Fibroblast of skin of left quadriceps (primary cell): ENCODE measurements at places on chromosomes 11 and 22.

DNA sequence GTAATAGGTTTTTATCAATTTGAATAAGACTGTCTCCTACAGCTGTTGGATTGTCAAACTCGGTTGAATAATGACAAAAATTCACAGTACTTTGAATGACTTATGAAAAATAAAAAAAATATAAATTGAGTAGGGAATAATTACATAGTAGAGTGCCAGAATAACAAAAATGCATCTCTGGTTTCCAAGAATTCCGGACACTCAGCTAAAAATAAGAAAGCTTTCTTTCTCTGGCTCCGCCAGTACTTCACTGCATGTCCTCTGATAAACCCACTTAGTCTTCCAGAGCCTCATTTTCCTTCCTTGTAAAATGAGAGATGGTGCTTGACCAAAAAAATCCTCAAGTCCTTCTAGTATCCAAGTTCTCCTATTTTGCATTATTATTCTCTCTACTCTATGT, 374.6 kb upstream of the LUZP2 start:
- DNase-seq = no peak

DNA sequence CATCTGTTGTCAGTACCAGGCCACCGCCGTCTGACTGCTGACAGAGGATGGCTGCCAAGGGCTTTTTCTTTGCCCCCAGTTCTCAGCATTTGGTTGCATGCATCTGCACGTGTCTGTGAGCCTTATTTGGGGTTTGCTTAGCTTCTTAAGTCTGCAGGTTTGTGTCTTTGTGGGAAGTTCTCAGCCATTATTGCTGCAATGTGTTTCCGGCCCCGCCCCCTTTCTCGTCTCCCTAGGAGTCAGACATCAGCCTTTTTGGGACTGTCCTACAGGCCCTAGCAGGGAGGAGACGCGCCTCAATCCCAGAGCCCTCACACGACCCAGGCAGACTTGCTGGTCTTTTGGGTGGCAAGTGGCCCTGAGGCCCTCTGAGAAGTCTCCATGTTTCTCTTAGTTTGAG, 8.0 kb downstream of the MOB2 start:
- no peak for DNase-seq

DNA sequence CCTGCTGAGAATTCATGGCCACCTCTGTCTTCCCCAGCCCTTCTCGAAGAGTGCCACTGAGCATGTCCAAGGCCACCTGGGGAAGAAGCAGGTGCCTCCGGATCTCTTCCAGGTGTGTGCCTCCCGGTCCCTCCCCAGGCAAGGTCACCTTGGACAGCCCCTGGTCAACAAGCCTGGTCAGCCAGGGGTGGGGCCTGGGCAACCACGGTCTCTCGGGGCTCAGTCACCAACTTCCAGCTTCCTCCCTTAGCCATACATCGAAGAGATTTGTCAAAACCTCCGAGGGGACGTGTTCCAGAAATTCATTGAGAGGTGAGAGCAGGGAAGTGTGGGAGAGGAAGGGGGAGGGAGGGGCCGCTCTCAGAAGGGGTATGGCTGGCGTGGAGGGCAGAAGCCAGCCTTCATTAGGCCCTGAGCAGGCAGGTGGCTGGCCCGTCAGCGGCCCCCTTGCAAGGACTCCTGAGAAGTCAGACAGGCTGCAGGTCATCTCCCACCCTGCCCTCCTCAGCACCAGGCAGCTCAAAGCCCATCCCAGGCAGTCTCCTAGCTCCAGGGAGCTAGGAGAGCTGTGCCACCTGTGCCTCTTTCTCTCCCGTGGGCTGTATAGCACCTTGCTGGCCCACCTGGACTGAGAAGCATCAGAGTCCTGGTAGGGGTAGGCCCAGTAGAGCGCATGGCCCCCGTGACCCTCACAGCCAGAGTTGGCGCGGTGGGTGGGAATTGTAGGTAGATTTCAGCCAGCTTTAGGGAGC, 9.3 kb upstream of the ANKRD13D start:
- DNase-seq = no peak

- DNase-seq = peak; percentile 47
These were observed 22.1 kb downstream of the FAM76B start for GRCh38 chr11:95767498-95767897.

DNA sequence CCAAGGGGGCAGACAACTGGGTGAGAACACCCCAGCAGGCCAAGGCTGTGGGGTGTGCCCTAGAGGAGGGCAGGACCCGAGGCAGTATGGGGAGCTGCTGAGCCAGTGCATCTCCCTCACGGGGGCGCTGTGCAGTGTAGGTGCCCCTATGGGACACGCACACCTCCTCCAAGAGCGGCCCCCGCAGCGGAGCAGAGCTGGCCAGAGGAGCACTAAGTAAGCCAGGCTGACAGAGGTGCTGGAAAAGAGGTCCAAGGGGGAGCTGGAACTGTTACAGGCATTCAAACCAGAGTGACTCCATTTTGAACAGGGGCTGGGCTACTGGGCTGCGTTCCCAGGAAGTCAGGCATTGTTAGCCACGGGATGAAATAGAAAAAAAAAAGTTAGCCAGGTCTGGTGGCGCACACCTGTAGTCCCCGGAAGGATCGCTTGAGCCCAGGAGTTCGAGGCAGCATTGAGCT, 41.8 kb downstream of the TST start:
- no peak for DNase-seq

DNA sequence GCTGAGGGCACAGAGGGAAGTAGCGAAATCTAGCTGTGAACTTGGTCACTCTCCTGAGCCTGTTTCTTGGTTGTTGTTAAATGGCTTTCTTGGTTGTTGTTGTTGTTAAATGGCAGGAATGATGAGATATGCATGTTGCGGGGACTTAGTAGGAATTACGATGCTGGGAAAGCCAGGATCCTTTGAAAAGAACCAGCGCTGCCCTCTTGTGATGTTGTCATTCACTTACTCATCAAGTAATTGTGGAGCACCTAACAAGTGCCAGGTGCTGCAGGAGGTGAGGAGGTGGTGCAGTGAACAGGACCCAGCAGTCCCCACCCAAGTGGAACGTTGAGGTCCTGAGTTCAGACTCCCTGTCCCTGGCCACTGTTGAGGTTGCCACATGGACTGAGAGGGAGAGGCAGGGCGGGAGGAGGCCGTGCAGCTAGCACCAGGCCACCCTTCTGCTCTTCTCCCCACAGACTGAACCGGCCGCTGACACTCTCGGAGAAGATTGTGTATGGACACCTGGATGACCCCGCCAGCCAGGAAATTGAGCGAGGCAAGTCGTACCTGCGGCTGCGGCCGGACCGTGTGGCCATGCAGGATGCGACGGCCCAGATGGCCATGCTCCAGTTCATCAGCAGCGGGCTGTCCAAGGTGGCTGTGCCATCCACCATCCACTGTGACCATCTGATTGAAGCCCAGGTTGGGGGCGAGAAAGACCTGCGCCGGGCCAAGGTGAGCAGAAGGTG, 36.8 kb downstream of the POLR3H start:
- no peak for DNase-seq

- no peak for DNase-seq
These were observed 327.7 kb downstream of the TENM4 start for GRCh38 chr11:79113054-79113690.

- no peak for DNase-seq
These were observed 75.4 kb downstream of the AASDHPPT start for GRCh38 chr11:106152824-106153223.

DNA sequence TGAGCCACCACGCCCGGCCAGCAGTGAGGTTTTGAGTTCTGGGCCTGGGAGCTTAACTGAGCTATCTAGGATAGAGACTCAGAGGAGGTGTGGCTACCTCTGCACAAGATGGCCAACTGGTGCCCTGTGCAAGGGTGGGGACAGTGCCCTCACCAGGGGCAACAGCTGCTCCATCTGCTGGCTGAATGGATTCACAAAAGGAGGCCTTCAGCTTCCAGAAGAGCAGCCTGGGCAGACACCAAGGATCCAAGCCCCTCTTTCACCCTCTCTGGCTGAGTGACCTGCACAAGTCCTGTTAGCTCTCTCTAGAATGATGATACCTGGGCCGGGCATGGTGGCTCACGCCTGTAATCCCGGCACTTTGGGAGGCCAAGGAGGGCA, 33.5 kb upstream of the BAIAP2L2 start:
- no peak for DNase-seq

GRCh38 chr11:116852261-116853031, 15.0 kb upstream of the APOA1 start:
- DNase-seq = peak; percentile 42

GRCh38 chr22:37421468-37421877, 5.8 kb downstream of the ELFN2 start:
- DNase-seq = no peak

DNA sequence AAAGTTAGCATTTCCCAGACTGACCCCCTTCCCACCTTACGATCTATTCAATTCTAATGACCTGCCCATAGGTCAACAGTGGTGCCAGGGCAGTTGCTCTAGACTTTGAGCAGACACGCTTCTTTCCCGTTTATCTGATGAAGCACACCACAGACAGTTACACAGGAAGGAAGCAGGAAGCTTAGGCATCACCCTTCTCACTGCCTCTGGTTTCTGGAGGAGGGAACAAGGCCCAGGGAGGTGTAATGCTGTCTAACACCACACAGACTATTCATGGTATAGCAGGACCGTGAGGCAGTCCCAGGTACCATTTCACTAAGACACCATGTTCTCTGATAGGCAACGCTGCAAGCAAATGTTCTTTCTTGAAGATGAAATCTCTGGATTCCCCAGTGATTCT, 279.4 kb downstream of the NTM start:
- DNase-seq = no peak

- DNase-seq = no peak
These were observed 594.8 kb upstream of the B3GAT1 start for GRCh38 chr11:135006800-135007199.

- no peak for DNase-seq
These were observed 33.1 kb upstream of the LRRC55 start for GRCh38 chr11:57148621-57149020.

DNA sequence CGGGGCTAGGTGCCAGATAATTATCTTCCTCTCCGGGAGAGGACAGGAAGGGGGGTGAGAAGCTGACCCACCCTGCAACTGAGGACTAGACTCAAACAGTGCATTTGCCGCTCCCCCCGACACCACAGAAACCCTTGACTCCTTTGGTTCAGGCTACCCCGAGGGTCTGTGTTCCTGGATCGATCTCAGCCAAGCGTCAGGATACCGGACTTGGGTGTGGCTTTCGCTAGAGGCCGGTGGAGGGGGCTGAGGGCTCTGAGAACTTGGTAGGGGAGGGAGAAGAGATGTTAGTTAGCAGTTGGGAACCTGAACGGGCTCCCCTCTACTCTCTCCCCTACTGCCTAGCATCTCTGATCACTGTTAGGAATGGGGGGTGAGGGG, 840 bp downstream of the SEZ6L start:
- DNase-seq = no peak

DNA sequence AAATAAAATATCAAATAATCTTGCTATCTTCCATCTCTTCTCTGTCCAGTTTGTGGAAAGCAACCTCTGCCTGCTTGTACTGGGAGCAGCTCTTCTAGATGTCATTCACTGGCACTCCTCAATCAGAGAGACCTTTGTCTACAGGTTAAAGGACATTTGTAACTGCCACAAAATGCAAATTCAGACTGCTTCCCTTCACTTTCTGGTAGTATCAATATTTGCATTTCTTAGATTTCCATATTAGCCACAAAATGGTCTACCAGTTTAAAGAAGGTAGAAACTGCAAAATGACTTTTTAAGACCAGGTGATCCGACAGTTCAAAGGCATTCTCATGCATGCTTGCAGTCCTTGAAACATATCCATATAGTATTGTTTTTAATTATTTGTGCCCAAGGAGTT, 51.7 kb upstream of the RCN1 start:
- no peak for DNase-seq

DNA sequence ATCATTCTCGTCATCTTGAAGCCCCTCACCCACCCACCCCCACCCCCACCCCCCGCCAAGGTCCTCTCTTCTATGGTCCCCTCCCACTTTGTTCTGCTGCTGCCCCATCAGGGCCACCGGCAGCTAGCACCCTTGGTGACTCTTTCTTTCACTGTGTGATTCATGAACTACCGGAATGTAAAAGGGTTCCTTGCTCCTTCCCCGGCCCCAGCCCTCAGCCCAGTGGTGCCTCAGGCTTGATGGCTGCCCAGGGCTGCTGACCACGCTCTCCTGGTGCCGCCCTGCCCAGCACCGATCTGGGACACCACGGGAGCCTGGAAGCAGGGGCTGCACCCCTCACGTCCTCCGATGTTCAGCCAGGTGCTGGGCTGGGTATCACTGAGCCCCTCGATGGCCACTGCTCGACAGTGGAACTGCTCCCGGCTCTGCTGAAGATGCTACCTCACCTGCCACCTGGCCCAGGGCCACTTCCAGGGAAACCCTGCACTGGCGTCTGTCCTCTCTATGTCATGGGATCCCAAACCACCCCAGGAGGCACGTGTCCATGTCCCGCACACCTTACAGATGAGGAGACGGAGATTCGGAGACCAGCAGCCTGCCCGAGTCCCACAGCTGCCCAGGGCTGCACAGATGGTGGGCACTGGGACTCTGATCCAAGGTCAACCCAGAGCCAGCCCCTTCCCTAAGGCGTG, 39.7 kb downstream of the IGLL5 start:
- DNase-seq = no peak

GRCh38 chr11:36594316-36594989, at the start of gene IFTAP:
TSS of gene IFTAP (plus strand) at chr11:36594502. CDS start at chr11:36610104, 15,602 bp downstream.
- peak; percentile 85 for DNase-seq

DNA sequence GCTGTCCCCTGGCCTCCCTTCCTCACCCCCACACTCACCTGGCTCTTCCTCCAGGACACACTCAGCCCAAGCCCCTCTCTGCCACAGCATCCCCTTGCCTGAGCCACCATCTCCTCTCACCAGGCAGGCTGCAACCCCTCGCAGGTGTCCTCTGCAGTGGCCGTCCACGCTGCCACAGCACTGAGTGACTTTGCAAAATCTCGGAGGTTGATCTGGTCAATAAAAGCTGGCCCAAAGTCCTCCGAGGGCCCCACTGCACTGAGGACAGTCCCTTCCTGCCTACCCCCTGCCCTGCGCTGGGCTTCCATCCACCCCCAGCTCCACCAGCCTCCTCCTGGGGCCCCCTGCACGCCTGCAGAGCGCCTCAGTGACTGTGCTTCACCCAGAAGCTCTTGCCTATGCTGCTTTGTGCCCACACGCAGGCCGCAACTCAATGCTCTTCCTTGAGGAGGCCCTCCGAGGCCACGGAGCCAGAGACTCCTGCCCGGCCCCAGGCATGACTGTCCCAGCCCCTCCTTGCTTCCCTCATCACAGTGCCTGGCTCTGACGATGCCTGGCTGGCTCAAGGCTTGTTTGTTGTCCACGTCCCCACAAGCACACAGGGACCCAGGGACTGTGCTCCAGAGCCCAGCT, 30.8 kb upstream of the SLC22A12 start:
- DNase-seq = no peak

- DNase-seq = peak; percentile 30
These were observed 33.0 kb downstream of the YWHAH start for GRCh38 chr22:31977141-31977841.

- DNase-seq = peak; percentile 45
These were observed 78.0 kb downstream of the TSPAN18 start for GRCh38 chr11:44804449-44805437.

DNA sequence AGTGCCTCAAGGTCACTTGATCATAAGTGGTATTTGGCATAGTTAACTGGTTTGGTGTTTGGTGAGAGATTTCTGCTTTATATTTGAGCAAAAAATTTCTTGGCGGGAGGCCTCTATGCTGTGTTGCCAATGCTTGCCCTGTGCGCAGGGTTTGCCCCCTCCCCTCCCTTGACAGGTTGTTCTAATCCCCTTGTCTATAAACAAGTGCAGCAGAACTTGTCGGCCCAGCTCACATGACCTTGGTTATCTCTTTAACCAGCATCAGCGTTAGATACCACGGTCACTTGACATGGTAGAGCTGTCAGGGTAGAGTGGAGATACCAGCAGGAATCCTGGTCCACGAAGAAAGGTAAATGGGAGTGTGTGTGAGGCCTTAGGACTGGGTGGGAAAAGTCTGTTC, 35.6 kb downstream of the MARK2 start:
- DNase-seq = no peak

GRCh38 chr11:133893381-133893780, 48.1 kb upstream of the SPATA19 start:
- DNase-seq = no peak
